ENCODE measurements at places on chromosomes 12 and 14.

- no peak for DNase-seq
Observed at GRCh38 chr12:116497051-116497591, 62.1 kb upstream of the MAP1LC3B2 start.

DNA sequence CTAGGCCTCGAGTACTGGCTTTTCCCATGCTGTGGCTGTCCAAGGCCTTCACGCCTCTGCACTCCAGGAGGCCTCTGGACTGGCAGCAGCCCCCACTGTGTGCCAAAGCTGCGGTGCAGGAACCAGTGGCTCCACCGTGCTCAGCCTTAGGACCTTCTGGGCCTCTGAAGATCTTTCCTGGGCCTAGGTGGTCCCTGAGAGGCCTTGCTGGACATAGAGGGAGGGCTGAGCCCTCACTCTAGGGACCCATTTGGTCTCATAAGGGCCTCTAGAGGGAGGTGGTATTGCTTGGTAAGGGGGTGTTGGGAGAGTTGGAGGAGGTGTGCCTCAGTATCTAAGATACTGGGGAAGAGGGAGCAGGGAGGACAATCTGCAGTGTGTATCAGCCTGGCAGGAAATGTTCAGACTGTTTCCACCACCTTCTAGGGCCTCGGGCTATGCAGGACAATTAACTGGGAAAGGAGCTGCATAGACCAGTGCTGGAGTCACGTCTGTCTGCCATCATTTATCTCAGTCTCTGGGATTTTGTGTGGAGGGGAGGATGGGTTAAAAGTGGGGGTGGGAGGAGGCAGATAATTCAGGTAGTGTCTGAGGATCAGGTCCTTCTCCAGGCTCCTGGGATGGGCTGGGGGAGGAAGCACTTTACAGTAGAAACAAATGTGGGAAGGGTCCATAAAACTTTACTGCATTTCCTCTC lies 2.9 kb downstream of the HOXC5 start:
- DNase-seq: no peak

GRCh38 chr12:92431146-92431545 lies 271.6 kb upstream of the PLEKHG7 start:
- peak; percentile 80 for DNase-seq

DNA sequence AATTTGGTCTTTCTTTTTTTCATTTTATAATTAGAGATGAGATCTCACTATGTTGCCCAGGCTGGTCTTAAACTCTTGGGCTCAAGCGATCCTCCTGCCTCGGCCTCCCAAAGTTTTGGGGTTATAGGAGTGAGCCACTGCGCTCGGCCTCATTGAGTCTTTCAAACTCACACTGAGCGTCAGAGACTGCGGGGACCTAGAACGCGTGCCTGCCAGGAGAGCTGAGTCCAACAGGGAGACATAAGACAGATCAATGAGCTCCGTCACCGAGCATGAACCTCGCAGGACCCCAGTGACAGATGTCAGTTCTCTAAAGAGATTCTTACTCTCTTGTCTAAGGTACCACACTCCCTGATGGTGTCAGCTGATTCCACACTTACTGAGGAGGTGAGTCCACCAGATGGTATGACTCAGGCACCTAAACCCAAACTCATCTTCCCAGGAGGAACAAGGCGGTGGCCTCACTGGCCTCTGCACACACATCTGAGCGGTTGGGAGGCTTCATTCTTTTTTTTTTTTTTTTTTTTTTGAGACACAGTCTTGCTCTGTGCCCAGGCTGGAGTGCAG lies 58.9 kb downstream of the CCDC88C start:
- no peak for DNase-seq
